Renal cortex interstitium (tissue), 15 donors: ENCODE measurements at places on chromosomes 1 and 21. TPM values are rescaled to one million over a fixed set of nuclear protein-coding genes. Genes with fewer than 3 reads are reported as not detected.

DNA sequence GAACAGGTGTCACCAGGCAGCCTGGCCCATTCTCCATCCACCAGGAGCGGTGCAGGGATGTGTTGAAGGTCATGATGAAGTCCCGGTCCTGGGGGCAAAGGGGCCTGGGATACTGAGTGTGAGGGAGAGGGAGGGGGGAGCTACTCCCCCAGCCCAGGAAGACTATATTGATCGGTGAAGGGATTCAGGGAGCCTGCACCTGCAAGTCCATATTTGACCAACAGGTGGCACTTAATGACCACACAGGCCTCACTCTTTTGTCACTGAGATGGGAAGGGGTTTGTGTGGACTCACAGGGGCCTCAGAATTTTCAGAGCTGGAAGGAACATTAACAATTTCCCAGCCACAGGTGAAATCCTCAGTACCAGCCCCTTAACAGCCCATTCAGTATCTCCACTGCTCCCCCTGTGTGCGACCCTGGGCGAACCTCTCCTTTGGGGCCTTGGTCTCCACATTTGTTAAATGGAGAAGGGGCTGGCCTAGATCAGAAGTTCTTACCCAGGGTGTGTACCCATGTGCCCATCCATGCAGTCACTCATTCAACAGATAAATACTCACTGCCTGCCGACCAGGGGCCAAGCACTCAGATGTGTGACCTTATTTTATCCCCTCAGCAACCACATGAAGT, 55.6 kb downstream of the NKAIN1 start:
- peak; percentile 40 for DNase-seq

- no peak for DNase-seq
Observed at GRCh38 chr1:3707298-3707938, 44.8 kb upstream of the CCDC27 start.

- no peak for DNase-seq
Observed at GRCh38 chr1:115450501-115451040, 112.5 kb upstream of the NGF start.

- no peak for DNase-seq
Observed at GRCh38 chr1:247266053-247266452, 10.2 kb downstream of the VN1R5 start.

GRCh38 chr1:31234123-31234708, 5.5 kb downstream of the NKAIN1 start:
- DNase-seq, result no peak

GRCh38 chr1:32984455-32985171, 20.0 kb upstream of the RNF19B start:
- no peak for DNase-seq

DNA sequence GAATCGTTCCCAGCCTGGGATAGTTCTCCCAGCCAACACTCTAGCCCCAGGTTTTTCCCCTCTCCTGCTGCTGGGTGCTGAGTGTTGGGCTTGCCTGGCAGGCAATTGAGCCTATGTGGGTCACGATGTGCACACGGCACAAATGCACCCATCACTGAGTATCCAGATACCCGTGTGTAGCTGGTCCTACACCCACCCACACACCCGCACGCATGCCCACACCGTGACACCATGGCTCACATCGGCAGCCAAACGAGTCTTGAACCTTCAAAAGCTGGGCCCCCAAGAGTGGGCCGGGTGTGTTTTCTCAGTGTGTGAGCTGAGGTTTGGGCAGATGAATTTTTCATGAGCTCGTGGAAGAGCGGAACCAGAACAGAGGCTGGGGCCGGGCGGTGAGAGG, 188.5 kb downstream of the GRIK3 start:
- DNase-seq, result no peak

DNA sequence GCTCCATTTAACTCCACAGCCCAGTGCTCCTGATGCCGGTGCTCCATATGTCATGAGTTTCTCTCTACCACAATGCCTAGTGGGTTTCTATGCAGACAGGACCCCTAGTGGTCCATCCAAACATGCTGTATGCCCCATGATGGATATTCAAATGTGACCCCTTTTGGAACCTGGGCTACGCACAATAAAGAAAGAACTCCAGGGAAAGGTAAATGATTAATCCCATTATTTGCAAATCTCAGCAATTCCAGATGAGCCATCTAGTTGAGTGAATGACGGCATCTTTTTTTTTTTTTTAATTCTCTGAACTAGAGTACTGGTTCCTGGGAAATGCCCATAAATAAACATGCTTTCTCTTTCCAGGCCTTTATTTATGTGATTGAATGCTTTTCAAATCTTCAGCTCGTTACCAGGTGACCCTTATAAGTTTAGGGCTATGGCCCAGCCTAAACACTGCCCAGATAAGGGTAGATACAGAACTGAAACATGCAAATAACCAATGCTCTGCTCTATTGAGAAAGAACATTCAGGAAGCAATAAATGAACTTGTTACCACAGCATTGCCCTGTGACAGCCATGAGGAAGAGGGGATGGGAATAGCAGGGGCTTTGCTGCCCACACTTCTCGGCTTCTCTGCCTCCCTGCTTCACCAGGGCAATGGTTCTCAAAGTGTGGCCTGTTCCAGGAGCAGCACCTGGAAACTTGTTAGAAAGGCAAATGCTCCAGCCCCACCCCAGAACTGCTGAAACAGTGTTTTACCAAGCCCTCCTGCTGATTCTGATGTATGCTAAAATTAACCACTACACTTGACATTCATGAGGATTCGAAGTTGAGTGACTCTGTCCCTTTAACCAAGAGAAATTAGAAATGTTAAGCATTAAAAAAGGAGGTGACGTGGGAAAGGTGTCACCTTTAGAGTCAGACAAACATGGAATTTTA, 151.7 kb downstream of the SEC16B start:
- DNase-seq, result peak; percentile 39

DNA sequence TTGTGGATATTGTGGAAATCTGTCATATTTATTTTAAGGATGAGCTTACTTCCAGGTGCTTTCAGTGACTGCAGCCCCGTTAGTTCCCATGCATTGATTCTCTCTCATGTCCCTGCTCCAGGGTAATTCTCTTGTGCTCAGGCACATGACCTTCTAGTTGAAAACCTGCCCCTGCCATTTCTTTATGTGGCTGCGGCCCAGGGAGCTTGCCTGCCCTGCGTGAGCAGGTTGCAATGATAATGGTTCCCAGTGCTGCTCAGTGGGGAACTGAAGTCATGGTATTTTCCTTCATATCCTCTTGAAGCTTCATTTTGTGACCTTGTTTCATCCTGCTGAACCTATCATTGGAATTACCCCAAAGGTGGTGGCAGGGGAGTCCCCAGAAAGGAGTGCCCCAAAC, 229.8 kb downstream of the DISC1 start:
- DNase-seq, result no peak

- no peak for DNase-seq
Observed at GRCh38 chr1:9085306-9085940, 16.0 kb upstream of the SLC2A5 start.

- no peak for DNase-seq
Observed at GRCh38 chr1:240599299-240599698, 12.7 kb downstream of the GREM2 start.

- DNase-seq, result no peak
Observed at GRCh38 chr1:44543786-44544185, 130.5 kb downstream of the TMEM53 start.

- DNase-seq, result no peak
Observed at GRCh38 chr1:9062021-9062471, 7.4 kb downstream of the SLC2A5 start.

- DNase-seq, result no peak
Observed at GRCh38 chr21:39087238-39088030, 95.8 kb downstream of the PSMG1 start.

Gene CHAF1B
- polyA plus RNA-seq, result 12.5 TPM

Gene MAN1C1
- polyA plus RNA-seq, result 18.0 TPM

Gene PLXNA2
- 16.1 TPM for polyA plus RNA-seq

Gene DIO1
- polyA plus RNA-seq, result 6.4 TPM

Gene NUDT17
- polyA plus RNA-seq, result 6.8 TPM

Gene DEPDC1
- 17.1 TPM for polyA plus RNA-seq

Gene MANEAL
- polyA plus RNA-seq, result 4.7 TPM

Gene RGS7
- polyA plus RNA-seq, result 5.2 TPM

Gene SPOCD1
- polyA plus RNA-seq, result 0.12 TPM

Gene TGFB2
- polyA plus RNA-seq, result 15.5 TPM

Gene GBP7
- 0.13 TPM for polyA plus RNA-seq

Gene AKR7A3
- polyA plus RNA-seq, result 3.2 TPM

Gene CR1L
- polyA plus RNA-seq, result 1.6 TPM

Gene CDC42BPA
- polyA plus RNA-seq, result 41.9 TPM

Gene DNASE2B
- 0.18 TPM for polyA plus RNA-seq
